Bronchial smooth muscle cell (primary cell): ENCODE measurements at places on chromosomes 5 and 9. TPM values are rescaled to one million over a fixed set of nuclear protein-coding genes. Genes with fewer than 3 reads are reported as not detected.

Gene LRRC70
- 0.26 and 0.79 TPM in 2 replicates for total RNA-seq

Gene LHX3
- not detected in 2 replicates for total RNA-seq

Gene SLC6A3
- under 0.01 TPM in 1 of 2 replicates, not detected in the other for total RNA-seq

Gene ZFP2
- 1.9 and 2.6 TPM in 2 replicates for total RNA-seq

Gene NCS1
- total RNA-seq: 36.1 and 38.0 TPM in 2 replicates

Gene SPATA31E1
- under 0.01 TPM in 1 of 2 replicates, not detected in the other for total RNA-seq

Gene GTF2H2C
- 35.5 and 36.5 TPM in 2 replicates for total RNA-seq

Gene OR1L6
- total RNA-seq: not detected in 2 replicates

Gene TCOF1
- total RNA-seq: 5.7 and 6.1 TPM in 2 replicates

Gene PELO
- total RNA-seq: 27.6 and 32.7 TPM in 2 replicates

Gene DRD1
- under 0.01 TPM in 1 of 2 replicates, not detected in the other for total RNA-seq

Gene ZBED3
- 0.34 and 1.4 TPM in 2 replicates for total RNA-seq

Gene ASPN
- total RNA-seq: 3.5 and 11.2 TPM in 2 replicates

Gene NRG2
- 0.32 and 0.60 TPM in 2 replicates for total RNA-seq

Gene KCNV2
- not detected in 2 replicates for total RNA-seq

Gene IFNB1
- total RNA-seq: not detected in 2 replicates

Gene EPB41L4A
- total RNA-seq: 0.09 and 0.16 TPM in 2 replicates

Gene PCDH1
- under 0.01 and 0.26 TPM in 2 replicates for total RNA-seq

Gene GNA14
- 0.09 and 0.16 TPM in 2 replicates for total RNA-seq

Gene ZFAND5
- 53.9 and 78.0 TPM in 2 replicates for total RNA-seq

Gene AP3S1
- 62.0 and 111 TPM in 2 replicates for total RNA-seq

Gene NIM1K
- total RNA-seq: 3.9 and 4.2 TPM in 2 replicates

Gene NEUROG1
- not detected in 2 replicates for total RNA-seq

Gene ADRA1B
- total RNA-seq: not detected in 2 replicates

Gene ZFR
- 48.9 and 55.6 TPM in 2 replicates for total RNA-seq

Gene FGF18
- total RNA-seq: under 0.01 and 0.17 TPM in 2 replicates

Gene PCDHA13
- total RNA-seq: 0.09 and 0.16 TPM in 2 replicates

Gene IRGM
- under 0.01 and 0.09 TPM in 2 replicates for total RNA-seq

Gene RGS7BP
- total RNA-seq: not detected in 2 replicates

Gene BTNL8
- not detected in 2 replicates for total RNA-seq

Gene SUSD1
- 12.2 and 18.4 TPM in 2 replicates for total RNA-seq

Gene MARCOL
- total RNA-seq: not detected in 2 replicates

Gene KCNT1
- total RNA-seq: not detected in 2 replicates

Gene LRRC19
- total RNA-seq: not detected in 2 replicates

Gene GLRA1
- total RNA-seq: not detected in 2 replicates

Gene ARHGEF39
- under 0.01 and 0.32 TPM in 2 replicates for total RNA-seq
